ENCODE measurements at places on chromosomes 3 and 15. TPM values are rescaled to one million over a fixed set of nuclear protein-coding genes. Genes with fewer than 3 reads are reported as not detected.

Gene ULK3
- 25.6 TPM for total RNA-seq

Gene PLOD2
- total RNA-seq: 1.8 TPM

Gene RAD51
- total RNA-seq: 1.2 TPM

Gene GOLGA8T
- total RNA-seq: not detected

Gene PP2D1
- not detected for total RNA-seq

Gene GOLGA6C
- 0.21 TPM for total RNA-seq

Gene FBXW12
- total RNA-seq: not detected

Gene CHST2
- total RNA-seq: 22.1 TPM

Gene NR2E3
- not detected for total RNA-seq

Gene ZNF80
- total RNA-seq: 1.2 TPM

Gene CDV3
- total RNA-seq: 200 TPM

Gene KCNH8
- 1.0 TPM for total RNA-seq

Gene CHAC1
- total RNA-seq: 0.52 TPM

Gene ATP13A4
- 1.2 TPM for total RNA-seq

Gene LRRIQ4
- not detected for total RNA-seq

Gene TUSC7
- not detected for total RNA-seq

Gene AQR
- total RNA-seq: 38.4 TPM

Gene TGFBR2
- 209 TPM for total RNA-seq

Gene SLC24A1
- total RNA-seq: 1.0 TPM

Gene MRPL47
- 16.9 TPM for total RNA-seq

Gene CCNB2
- 0.42 TPM for total RNA-seq

Gene SLC4A7
- 69.8 TPM for total RNA-seq

Gene TRIM42
- not detected for total RNA-seq

Gene FAM107A
- total RNA-seq: not detected

Gene BNC1
- not detected for total RNA-seq

Gene CNTN4
- total RNA-seq: not detected

Gene MEF2A
- total RNA-seq: 56.5 TPM

Gene DUOXA2
- total RNA-seq: not detected

All from mononuclear cell (primary cell).